HepG2 (cell line): ENCODE measurements at places on chromosomes 2 and 18. TPM values are rescaled to one million over a fixed set of nuclear protein-coding genes. Genes with fewer than 3 reads are reported as not detected.

SKOR2 gene
- total RNA-seq, result not detected in 2 replicates

KRTCAP3 gene
- 2.1 TPM in 1 of 2 replicates, not detected in the other for total RNA-seq

TRIM43 gene
- total RNA-seq, result not detected in 2 replicates

DNAH6 gene
- not detected in 2 replicates for total RNA-seq

CYP27C1 gene
- not detected in 2 replicates for total RNA-seq

- H3K36me3 ChIP-seq, result no peaks in the 10 kb centered on the region
- H3K27me3 ChIP-seq, result no peaks in the 10 kb centered on the region
- H3K4me1 ChIP-seq, result no peaks in the 10 kb centered on the region
- no peak overlapping the region for H3K4me3 ChIP-seq
These were observed 1054.3 kb upstream of the SLC39A10 start for GRCh38 chr2:194602750-194603149.

- H3K36me3 ChIP-seq, result no peaks in the 10 kb centered on the region
- peaks cover 8% of the 10 kb centered on the region for H3K4me1 ChIP-seq
These were observed 28.2 kb downstream of the DTNA start for GRCh38 chr18:34738175-34738894.

DNA sequence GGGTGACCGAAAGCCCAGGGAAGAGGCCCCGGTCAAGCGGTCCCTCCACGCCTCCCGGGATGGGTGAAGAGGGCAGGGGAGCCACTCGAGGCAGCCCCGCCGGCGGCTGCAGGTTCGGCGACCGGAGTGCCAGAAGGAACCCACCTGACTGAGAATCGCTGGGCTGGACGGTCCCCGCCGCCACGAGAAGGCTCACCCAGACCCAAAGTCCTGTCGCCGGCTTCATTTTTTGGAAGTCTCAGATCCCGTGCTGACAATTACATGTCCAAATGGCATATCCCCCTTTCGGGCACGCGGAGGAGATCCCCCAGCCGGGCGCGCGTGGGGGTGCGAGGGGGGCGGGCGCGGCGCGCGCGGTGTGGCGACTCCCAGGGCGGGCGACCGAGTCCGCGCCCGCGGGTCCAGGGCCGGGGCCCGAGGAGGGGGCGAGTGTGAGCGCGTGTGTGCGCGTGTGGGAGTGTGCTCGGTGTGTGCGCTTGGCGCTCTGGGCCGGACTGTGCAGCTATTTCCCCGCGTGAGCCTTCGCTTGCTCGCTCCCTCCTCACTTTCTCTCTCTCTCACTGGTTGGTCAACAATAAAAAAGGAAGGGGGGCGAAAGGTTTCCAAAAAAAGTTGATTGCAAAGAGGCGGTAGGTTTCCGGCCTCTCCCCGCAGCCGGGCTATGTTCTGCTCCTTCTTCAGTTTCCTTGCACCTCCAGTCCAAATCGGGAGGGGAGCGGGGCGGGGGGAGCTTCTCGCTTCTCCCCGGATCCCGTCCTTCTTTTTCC, at the start of gene ERBB4:
Gene ERBB4 (minus strand): TSS at position 498 of the 767 bp plus-strand sequence. CDS start 272 bp downstream, at position 226.
- H3K36me3 ChIP-seq, result no peaks in the 10 kb centered on the region
- no peak within 1 kb of the TSS for H3K27ac ChIP-seq
- DNase-seq, result no peak
- peak within 1 kb of the TSS; percentile 65 for H3K4me3 ChIP-seq
- H3K4me1 ChIP-seq, result peaks cover 20% of the 10 kb centered on the region
- H3K27me3 ChIP-seq, result peaks cover 5% of the 10 kb centered on the region; the same call in 1 of the 2 replicates

DNA sequence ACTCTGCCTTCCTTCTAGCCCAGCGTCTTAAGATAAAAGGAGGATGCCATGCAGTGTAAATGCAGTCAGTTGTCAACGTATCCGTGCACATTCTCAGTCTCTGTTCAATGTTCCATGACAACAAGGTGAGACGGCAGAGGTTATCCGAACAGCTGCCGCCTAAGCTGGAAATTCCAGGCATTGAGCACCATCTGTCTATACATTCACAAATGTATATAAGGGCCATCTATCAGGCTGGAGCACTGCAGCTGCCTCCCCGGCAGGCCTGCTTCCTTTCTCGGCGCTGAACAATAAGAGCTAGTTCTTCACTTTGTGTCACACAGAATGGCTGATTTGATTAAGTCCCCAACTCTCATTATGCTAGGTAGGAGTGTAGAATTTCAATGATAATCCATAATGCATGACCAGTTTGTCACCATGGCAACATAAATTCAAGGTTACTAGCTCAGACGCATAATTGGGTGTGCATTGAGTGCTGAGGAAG, 282.2 kb upstream of the SOX11 start:
- no peaks in the 10 kb centered on the region for H3K36me3 ChIP-seq
- no peak overlapping the region for H3K27ac ChIP-seq
- DNase-seq, result no peak
- H3K4me1 ChIP-seq, result no peaks in the 10 kb centered on the region

- peaks cover 15% of the 10 kb centered on the region for H3K4me1 ChIP-seq
- H3K27ac ChIP-seq, result no peak overlapping the region
- peaks cover 31% of the 10 kb centered on the region; the same call in 2 of the 3 replicates for H3K27me3 ChIP-seq
- no peak for DNase-seq
- no peak overlapping the region for H3K4me3 ChIP-seq
- H3K36me3 ChIP-seq, result no peaks in the 10 kb centered on the region
These were observed 28.2 kb upstream of the EPAS1 start for GRCh38 chr2:46269001-46269400.

- no peak overlapping the region for H3K27ac ChIP-seq
- no peak overlapping the region for H3K4me3 ChIP-seq
- no peaks in the 10 kb centered on the region for H3K27me3 ChIP-seq
These were observed 11.4 kb upstream of the REG1B start for GRCh38 chr2:79099140-79099686.

GRCh38 chr2:141711627-141712026, 419.2 kb downstream of the LRP1B start:
- H3K36me3 ChIP-seq, result no peaks in the 10 kb centered on the region
- H3K27ac ChIP-seq, result no peak overlapping the region
- DNase-seq, result no peak
- H3K4me1 ChIP-seq, result no peaks in the 10 kb centered on the region

DNA sequence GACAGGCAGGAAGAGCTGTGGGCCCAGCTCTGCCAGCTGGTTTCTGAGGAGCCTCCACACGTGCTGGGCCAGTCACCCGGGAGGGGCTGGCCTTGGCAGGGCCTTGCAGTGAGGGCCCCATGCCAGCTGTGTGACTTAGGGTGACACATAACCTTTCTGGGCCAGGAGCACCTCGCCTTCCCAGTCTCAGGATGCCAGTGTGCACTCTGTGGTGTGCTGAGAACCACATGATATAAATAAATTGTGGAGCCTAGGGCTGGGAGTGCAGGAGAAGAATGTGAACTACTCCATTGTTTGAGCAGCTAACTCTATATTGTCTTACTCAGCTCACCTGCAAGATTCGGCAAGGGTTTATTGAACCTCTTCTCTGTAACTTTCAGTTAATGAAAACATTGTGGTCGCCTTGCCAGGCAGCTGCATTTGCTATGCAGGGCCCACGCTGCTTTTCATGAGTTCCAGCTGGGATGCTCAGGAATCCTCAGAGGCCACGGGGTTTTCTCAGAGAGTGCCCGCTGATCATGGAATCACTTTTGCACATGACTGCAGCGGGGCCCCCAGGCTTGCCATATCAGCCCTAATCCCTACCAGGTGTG, 222.3 kb downstream of the SH3RF3 start:
- peaks cover 7% of the 10 kb centered on the region for H3K27me3 ChIP-seq
- H3K27ac ChIP-seq, result no peak overlapping the region
- H3K4me3 ChIP-seq, result no peak overlapping the region
- H3K36me3 ChIP-seq, result no peaks in the 10 kb centered on the region
- H3K4me1 ChIP-seq, result no peaks in the 10 kb centered on the region

GRCh38 chr2:20450201-20450999, 3.5 kb downstream of the RHOB start:
- peaks cover 48% of the 10 kb centered on the region for H3K4me1 ChIP-seq
- H3K36me3 ChIP-seq, result peaks cover 2% of the 10 kb centered on the region; the same call in 1 of the 2 replicates
- peak overlapping the region; percentile 78; the same call in 1 of the 2 replicates for H3K4me3 ChIP-seq
- H3K27me3 ChIP-seq, result no peaks in the 10 kb centered on the region
- peak overlapping the region; percentile 92 for H3K27ac ChIP-seq

- no peak for DNase-seq
- no peaks in the 10 kb centered on the region; the same call in 1 of the 2 replicates for H3K27me3 ChIP-seq
- no peaks in the 10 kb centered on the region for H3K4me1 ChIP-seq
- H3K27ac ChIP-seq, result no peak overlapping the region
These were observed 198.3 kb upstream of the FIGN start for GRCh38 chr2:163934131-163934530.

- H3K36me3 ChIP-seq, result peaks cover 14% of the 10 kb centered on the region; the same call in 2 of the 3 replicates
- no peaks in the 10 kb centered on the region for H3K27me3 ChIP-seq
- H3K4me3 ChIP-seq, result no peak overlapping the region
- DNase-seq, result no peak
- H3K4me1 ChIP-seq, result peaks cover 44% of the 10 kb centered on the region
- peak overlapping the region; percentile 94 for H3K27ac ChIP-seq
These were observed 10.5 kb downstream of the CAPN10 start for GRCh38 chr2:240597054-240597418.

GRCh38 chr2:215338883-215339679, 27.2 kb downstream of the ATIC start:
- no peaks in the 10 kb centered on the region for H3K27me3 ChIP-seq
- H3K4me1 ChIP-seq, result no peaks in the 10 kb centered on the region
- peaks cover 92% of the 10 kb centered on the region for H3K36me3 ChIP-seq
- H3K27ac ChIP-seq, result no peak overlapping the region
- H3K4me3 ChIP-seq, result no peak overlapping the region
